ENCODE measurements at places on chromosomes 1 and 21.

- DNase-seq = no peak
These were observed 386.9 kb downstream of the AMY1C start for GRCh38 chr1:104136621-104137020.

DNA sequence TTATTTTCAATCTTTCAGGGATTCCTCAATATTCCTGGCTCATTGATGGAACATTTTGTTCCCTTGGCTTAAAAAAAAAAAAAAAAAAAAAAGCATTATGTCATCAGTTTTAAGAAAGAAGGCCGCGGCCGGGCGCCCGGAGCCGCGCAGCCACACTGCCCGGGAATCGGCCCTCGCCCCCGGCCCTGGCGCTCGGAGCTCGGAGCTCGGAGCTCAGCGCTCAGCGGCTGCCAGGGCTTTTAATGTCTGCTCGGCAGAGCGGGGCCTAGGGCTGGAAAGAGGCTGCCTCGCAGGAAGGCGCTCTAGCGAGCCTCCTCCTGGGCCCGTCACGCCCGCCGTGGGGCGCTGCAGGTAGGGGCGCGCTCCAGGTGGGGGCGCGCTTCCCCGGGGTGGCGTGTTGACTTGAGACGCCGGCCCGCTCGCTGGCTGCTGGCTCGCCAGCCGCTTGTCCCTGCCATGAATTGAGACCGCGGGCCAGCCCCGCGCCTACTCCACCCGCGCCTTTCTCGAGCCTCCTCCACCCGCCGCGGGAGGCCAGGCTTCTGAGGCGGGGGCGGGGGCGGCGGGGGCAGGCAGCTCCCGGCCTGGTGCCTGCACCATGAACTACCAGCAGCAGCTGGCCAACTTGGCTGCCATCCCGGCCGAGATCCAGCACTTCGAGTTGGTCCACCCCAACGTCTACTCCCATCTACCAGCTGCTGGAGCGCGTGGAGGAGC lies 5.4 kb upstream of the TDRD5 start:
- peak; percentile 77 for DNase-seq

- no peak for DNase-seq
These were observed 24.0 kb upstream of the RERE start for GRCh38 chr1:8841395-8841794.

GRCh38 chr1:12019858-12020509 lies 686 bp downstream of the MIIP start:
- DNase-seq = peak; percentile 35

- no peak for DNase-seq
These were observed 407.4 kb downstream of the PLA2G4A start for GRCh38 chr1:187236199-187236598.

GRCh38 chr1:21378705-21379494 lies 61.0 kb upstream of the NBPF3 start:
- DNase-seq = no peak

DNA sequence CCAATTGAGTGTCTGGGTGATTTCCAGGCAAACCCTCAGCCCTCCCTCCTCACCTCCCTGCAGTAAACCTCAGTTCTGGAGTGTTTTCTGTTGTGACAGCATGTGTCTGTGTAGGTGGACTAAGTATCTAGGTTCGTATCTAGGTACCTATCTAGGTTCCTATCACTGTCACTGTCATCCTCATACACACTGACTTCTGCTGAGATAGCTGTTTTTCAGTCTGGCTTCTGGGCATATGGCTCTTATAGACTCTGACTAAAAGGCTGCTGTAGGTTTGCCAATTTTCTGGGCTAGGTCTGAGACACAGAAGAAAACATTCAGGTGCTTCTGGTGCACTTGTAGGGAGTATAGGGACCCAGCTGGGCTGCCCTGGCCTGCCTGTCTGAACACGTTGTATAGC lies 8.1 kb upstream of the TRIM67 start:
- DNase-seq = no peak

- no peak for DNase-seq
These were observed 637 bp downstream of the PLXNA2 start for GRCh38 chr1:208243527-208243966.

GRCh38 chr1:30225357-30225756 lies 498.0 kb downstream of the MATN1 start:
- no peak for DNase-seq

DNA sequence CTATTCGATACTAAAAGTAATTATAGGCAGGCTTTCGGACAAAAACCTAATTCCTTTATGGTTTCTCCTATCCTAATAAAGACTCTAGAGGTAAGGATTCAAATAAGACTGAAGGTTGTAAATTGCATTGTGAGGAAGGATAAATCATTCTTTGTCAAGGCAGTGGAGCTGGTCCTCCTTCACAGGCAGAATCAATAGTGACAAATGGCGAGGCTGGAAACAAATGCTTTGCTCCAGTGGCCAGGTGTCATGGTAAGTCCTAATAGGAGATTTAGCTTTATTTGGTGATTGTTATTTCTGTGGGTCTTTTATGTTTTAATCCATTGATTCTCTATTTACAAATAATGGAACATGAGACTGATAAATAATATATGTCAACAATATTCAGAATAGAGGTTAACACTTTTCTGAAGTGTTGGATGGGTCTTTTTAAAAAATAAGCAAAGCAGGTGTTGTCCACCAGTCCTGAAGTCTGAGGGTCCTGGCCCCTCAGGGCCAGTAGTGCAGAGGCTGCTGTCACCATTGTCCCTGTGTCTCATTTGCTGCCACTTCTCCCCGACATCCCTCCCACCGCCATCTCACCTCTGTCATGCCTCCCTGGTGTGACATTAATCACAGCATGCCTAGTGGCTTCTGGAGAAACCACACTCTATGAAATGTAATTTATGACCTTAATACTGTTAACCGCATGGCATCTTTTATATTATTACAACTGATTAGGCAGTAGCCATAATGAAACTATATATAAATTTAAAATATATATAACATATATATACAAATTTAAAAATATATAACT lies 120.9 kb upstream of the MAGI3 start:
- no peak for DNase-seq

DNA sequence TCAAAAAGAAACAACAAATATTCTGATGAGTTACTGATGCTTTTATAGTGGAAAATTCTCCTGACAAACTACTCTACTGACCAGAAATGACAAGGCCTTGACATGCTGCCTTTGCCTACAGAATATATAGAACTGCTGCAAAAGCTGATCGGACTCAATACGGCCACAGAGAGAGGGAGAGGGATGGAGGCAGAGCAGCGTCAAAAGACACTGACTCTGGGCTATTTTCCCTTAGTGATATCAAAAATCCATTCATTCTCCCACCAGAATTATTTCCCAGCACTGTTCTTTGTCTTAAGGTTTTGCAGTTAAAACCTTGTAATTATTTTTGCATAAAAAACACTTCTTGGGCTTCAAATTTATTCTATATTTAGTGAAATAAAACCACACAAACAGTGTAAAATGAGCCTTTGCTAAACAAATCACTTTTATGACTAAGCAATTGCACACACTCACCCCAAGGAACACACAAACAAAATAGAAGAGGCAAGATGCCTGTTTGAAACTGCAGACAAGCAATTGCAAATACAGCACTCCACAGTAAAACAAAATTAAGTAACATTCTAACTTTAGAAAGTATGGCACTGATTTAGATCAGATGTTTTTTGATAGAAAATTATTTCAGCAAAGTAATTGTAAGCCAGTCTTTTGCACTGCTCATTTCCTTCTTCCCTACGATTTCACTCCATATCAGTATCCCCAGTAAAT lies 1036.4 kb downstream of the ADGRL2 start:
- DNase-seq = no peak

GRCh38 chr1:159311679-159312078 lies 9.5 kb downstream of the FCER1A start:
- no peak for DNase-seq

GRCh38 chr21:44255511-44255981 lies 6.2 kb downstream of the DNMT3L start:
- peak; percentile 35 for DNase-seq

- no peak for DNase-seq
These were observed 60.5 kb downstream of the TESK2 start for GRCh38 chr1:45430490-45430889.

- peak; percentile 66 for DNase-seq
These were observed 408 bp downstream of the LMO4 start for GRCh38 chr1:87329051-87329525.

- DNase-seq = peak; percentile 84
These were observed 7.6 kb downstream of the EFNA3 start for GRCh38 chr1:155086128-155086741.

GRCh38 chr1:190244406-190244805 lies 233.3 kb downstream of the BRINP3 start:
- DNase-seq = no peak

GRCh38 chr1:19057182-19057779 lies 100.8 kb upstream of the IFFO2 start:
- DNase-seq = no peak

GRCh38 chr1:40936931-40937339 lies 42.6 kb upstream of the CTPS1 start:
- no peak for DNase-seq

- DNase-seq = peak; percentile 74
These were observed 29.9 kb upstream of the TMEM61 start for GRCh38 chr1:54950369-54951163.

DNA sequence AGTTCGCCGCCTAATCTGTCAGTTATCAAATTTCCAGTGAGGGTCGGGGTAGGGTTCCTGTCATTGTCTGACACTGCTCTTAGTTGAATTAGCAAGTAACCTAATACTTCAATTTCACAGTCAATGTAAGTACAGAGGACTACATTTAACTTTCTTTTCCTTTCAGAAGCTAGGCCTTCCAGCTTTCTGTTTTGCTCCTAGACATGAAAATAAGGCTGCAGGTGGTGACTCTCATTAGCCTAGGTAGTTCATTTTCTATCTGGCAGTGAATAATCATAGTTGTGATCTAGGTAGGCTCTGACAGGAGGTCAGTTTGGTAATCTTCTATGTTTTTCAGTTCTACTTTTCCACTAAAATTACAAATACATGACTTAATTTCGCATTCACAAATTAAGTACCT lies 783.1 kb downstream of the MRPL39 start:
- DNase-seq = no peak

DNA sequence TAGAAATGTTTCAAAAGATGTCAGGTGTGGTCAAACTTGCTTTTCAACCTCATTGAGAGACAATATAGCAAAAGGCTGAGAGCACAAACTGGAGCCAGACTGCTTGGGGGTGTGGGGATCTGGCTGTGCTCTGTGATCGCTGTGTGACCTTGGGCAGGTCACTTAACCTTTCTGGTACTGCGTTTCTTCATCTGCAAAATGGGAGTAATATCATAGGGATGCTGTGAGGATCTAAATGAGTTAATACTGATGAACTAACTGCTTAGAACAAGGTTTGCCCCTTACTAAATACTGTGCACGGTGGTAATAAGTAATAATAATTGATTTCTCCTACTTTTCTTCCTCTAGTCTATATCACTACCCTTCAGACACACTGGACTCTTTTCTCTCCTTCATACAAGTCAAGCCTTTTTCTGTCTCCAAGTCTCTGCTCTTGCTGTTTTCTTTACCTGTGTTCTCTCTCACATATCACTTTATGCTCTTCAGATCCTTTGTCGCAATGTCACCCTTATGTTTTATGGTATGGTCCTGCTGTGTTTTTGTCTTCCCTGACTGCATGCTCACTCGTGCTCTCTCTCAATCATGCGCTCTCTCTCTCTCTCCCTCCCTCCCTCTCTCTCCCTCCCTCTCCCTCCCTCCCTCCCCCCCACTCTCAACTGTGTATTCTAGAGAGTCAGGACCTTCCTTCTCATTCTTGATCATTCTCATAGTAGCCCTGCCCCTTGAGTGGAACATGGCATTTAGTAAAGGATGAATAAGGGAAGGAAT lies 3.3 kb downstream of the MGST3 start:
- DNase-seq = no peak

- no peak for DNase-seq
These were observed 117.9 kb upstream of the ADAR start for GRCh38 chr1:154725865-154726264.

DNA sequence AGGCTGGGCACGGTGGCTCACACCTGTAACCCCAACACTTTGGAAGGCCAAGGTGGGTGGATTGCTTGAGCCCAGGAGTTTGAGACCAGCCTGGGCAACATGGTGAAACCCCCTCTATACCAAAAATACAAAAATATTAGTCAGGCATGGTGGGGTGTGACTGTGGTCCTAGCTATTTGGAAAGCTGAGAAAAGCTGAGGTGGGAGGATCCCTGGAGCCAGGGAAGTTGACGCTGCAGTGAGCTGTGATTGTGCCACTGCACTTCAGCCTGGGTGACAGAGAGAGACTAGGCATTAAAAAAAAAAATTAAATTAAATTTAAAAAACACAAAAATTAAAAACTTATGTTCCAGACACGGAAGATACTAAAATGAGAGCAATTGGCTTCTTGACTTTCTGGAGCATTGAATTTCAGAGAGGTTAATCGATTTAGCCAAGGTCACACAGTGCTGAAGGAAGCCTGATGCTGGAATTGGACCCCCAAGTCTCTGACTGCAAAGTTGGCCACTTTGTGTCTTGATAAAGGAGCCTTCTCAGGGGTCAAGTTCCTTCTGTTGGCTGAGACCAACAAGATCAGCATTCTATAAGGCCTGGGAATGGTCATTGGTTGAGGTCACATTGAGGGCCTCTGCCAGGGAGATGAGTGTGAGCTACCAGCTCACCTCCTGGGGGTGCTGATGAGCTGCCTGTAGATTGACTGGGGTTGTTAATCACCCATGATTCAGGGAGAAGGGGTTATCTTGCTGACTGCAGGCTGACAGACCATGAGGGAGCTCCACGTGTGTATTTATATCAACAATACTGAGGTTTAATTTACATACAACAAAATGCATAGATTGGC lies 54.3 kb downstream of the RPS6KA1 start:
- no peak for DNase-seq

DNA sequence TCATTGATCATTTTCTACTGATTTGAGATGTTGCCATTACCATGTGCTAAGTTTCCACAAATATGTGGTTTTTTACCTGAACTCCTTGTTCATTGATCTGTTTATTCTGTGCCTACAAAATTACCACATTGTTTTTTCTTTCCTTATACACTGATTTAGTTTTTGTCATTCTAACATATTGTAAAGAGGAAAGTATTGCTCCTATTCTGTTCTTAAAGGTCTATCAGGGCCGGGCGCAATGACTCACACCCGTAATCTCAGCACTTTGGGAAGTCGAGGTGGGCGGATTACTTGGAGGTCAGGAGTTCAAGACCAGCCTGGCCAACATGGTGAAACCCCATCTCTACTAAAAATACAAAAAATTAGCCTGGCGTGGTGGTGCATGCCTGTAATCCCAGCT lies 75.1 kb downstream of the CAMTA1 start:
- no peak for DNase-seq

DNA sequence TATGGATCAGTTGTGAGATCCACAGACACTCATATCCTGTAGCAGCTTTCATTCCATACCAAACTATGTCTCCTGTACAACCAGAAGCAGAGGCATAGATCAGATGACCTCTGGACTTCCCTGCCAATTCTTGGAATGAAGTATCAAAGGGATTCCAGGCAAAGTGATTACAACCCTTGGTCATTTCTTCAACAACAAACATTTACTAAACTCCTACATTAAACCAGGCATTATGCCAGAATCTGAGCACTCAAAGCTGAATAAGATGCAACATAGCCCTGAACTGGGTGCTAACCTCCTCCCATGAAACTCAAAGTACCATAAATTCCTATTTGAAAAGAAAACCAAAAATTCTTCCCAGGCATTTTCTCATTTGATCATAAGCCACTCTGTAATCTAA lies 121.2 kb upstream of the SGIP1 start:
- DNase-seq = no peak

- no peak for DNase-seq
These were observed 11.9 kb downstream of the STX6 start for GRCh38 chr1:181010789-181011188.

GRCh38 chr1:111596499-111596898 lies 23.1 kb upstream of the RAP1A start:
- no peak for DNase-seq

- DNase-seq = no peak
These were observed 84.9 kb upstream of the RAB4A start for GRCh38 chr1:229185963-229186362.

Measured in Right ventricle myocardium superior (tissue), 1 donor.